Activated T-cell treated with anti-CD3 and anti-CD28 coated beads, Interleukin-2, amount 50 U/mL, for 24 hours (primary cell): ENCODE measurements at places on chromosomes 4 and X.

GRCh38 chr4:80336582-80336981, 1.1 kb downstream of the CFAP299 start:
- H3K36me3 ChIP-seq = no peaks in the 10 kb centered on the region
- H3K27me3 ChIP-seq = peaks cover 25% of the 10 kb centered on the region
- DNase-seq = no peak
- H3K4me1 ChIP-seq = peaks cover 12% of the 10 kb centered on the region
- peak overlapping the region; percentile 81 for H3K4me3 ChIP-seq
- H3K27ac ChIP-seq = no peak overlapping the region

DNA sequence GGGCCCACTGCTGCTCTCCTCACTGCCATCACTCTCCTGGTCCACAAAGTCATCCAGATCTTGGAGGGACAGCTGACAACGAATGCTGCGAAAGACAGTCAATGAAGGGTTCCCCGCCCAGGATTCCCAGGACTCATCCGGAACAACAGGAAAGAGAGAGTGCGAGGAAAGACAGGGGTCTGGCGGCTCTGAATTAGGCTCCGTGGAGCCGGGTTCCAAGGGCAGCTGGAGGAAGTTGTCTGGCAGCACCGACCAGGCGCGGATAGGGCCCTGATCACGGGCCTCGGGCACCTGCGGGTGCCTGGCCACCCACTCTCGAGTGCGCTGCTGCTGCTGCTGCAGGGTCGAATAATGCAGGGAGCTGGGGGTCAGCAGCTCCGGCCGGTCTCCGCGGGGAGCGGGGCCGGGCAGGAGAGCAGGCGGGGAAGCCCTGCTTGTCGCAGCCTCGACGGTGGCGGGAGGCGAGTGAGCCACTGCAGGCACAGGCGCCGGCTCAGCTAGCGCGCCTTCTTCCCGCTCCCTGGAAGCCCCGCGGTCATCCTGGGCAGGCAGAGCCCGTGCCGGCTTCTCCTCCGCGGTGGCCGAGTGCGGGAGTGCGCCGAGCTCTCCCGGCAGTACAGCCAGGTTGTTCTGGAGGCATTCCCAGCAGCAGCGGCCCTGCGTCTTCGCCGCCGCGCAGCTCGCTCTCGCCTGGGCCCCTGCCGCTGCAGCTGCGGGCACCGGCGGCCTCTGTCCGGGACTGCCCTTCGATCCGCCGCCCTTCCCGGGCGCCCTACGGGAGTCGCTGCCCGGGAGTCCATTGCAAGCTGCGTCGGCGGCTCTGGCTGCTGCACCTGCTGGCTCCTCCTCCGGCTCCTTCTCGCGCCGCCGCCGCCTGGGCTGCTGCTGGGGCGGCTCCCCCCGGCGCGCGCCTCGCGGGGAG, 1.1 kb downstream of the SOWAHB start:
- H3K36me3 ChIP-seq = no peaks in the 10 kb centered on the region
- DNase-seq = peak; percentile 57
- H3K27ac ChIP-seq = no peak overlapping the region
- no peak overlapping the region for H3K4me3 ChIP-seq
- H3K27me3 ChIP-seq = peaks cover 62% of the 10 kb centered on the region
- H3K4me1 ChIP-seq = peaks cover 10% of the 10 kb centered on the region

GRCh38 chr4:102564399-102565059, 63.4 kb downstream of the NFKB1 start:
- H3K36me3 ChIP-seq = peaks cover 92% of the 10 kb centered on the region
- peaks cover 84% of the 10 kb centered on the region for H3K4me1 ChIP-seq
- H3K4me3 ChIP-seq = peak overlapping the region; percentile 0
- no peak for DNase-seq
- no peaks in the 10 kb centered on the region for H3K27me3 ChIP-seq
- peak overlapping the region; percentile 93 for H3K27ac ChIP-seq

DNA sequence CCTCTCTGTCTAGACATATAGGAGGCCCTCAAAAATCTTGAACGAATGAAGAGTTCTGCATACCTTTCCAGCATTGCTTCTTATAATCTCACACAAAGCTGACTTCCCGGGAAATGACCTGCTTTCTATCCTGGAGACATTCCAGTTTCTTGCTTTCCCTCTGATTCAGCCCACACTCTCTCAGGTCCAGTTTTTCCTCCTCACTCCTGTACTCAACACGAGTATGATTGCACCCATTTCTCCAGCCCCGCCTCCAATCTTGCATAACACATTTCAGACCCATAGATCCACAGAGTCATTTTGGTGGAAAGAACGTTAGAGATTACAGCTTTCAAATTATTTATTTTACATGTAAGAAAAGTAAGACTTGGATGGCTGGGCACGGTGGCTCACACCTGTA, 127.5 kb upstream of the TLR3 start:
- no peak overlapping the region for H3K27ac ChIP-seq
- H3K4me3 ChIP-seq = no peak overlapping the region
- no peaks in the 10 kb centered on the region for H3K4me1 ChIP-seq
- H3K27me3 ChIP-seq = peaks cover 9% of the 10 kb centered on the region
- no peak for DNase-seq

- peaks cover 59% of the 10 kb centered on the region for H3K27me3 ChIP-seq
- H3K4me1 ChIP-seq = no peaks in the 10 kb centered on the region
- DNase-seq = no peak
- no peak overlapping the region for H3K27ac ChIP-seq
- no peak overlapping the region for H3K4me3 ChIP-seq
Observed at GRCh38 chrX:11555759-11556158, 110.0 kb downstream of the ARHGAP6 start.

DNA sequence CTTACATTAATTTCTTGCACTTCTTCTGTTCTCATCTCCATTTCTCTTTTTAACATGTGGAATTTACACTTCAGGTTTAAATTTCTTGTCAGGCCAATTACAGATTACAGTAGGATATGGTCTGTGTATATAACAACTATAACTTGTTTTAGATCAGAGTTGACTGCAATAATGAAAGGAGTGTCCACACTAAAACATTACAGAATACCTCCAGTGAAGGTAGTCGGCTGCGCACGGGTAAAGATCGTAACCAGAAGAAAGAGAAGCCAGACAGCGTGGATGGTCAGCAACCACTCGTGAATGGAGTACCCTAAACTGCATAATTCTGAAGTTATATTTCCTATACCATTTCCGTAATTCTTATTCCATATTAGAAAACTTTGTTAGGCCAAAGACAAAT, 32.6 kb upstream of the FMR1NB start:
- no peak overlapping the region for H3K4me3 ChIP-seq
- DNase-seq = no peak
- H3K27me3 ChIP-seq = peaks cover 6% of the 10 kb centered on the region
- H3K4me1 ChIP-seq = no peaks in the 10 kb centered on the region
- H3K27ac ChIP-seq = no peak overlapping the region

DNA sequence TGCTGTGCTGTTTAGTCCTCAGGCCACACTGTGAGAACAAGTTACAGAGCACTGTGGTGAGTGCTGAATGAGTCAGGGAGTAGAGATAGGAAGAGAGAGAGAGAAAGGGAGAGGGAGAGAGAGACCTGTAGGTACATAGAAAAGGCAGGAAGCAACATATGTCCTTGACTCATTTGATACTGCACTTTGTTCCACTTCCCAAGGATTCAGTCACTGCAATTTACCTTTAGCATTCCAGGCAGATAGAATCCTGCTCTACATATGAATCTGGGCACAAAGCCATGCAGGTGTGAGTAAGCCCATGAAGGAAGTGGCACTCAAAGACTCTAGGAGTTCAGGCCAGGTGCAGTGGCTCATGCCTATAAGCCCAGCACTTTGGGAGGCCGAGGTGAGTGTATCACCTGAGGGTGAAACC, 1.0 kb upstream of the DAPP1 start:
- H3K36me3 ChIP-seq = peaks cover 20% of the 10 kb centered on the region
- peak overlapping the region; percentile 92 for H3K27ac ChIP-seq
- H3K4me3 ChIP-seq = peak overlapping the region; percentile 85
- DNase-seq = no peak
- H3K4me1 ChIP-seq = peaks cover 74% of the 10 kb centered on the region

DNA sequence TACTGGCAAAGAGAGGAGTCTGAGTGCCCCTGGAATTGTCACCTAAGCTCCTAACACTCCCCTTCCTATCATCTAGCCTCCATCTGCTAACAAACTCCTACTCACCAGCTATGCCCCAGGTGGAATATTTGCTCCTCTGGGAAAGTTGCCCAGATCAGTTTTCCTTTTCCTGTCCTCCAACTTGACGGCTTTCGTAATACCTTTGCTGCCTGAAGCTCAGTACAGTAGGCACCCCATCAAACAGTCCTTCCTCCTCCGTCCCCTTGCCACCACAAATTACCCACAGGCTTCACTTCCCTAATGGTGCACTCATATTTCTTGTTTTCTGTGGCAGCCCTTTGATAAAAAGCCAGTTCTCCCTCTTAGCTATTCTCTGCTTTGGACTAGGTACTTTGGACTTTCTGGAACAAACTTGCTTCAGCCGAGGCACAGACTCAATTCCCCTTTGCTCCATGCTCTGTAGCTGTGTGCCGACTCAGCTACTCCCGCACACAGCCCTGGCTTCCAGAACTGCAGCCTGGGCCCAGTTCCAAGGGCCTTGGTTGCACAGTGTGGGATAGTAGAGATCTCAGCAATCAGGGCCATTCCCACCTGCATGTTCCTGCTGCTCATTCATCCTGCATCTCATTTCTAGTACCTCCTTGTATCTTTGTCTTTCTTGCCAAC, 605.1 kb downstream of the BCOR start:
- no peak overlapping the region for H3K4me3 ChIP-seq
- no peak overlapping the region for H3K27ac ChIP-seq
- H3K4me1 ChIP-seq = peaks cover 36% of the 10 kb centered on the region
- no peaks in the 10 kb centered on the region for H3K36me3 ChIP-seq
- H3K27me3 ChIP-seq = peaks cover 42% of the 10 kb centered on the region

- no peak overlapping the region for H3K27ac ChIP-seq
- H3K4me1 ChIP-seq = no peaks in the 10 kb centered on the region
- no peak for DNase-seq
- no peak overlapping the region for H3K4me3 ChIP-seq
Observed at GRCh38 chrX:118239178-118239870, 106.6 kb upstream of the WDR44 start.

DNA sequence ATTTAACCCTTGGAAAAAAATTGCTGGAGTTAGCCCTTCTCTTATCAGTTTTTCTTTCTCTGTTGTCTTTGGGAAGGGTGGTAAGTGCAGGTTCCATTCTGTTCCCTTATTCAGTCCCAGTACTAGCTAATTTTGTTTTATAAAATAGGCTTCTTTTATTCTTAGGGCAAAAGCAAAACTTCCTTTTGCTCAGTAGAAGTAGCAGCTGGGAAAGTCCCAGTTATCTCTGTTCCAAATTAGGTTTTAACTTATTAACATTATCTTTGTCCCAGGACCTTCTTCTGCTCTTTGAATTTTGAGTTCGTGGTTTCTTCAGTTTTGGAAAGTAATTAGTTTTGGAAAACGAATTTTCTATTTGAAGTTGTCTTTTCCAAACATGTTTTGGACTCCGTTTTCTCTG, 61.1 kb downstream of the BANK1 start:
- DNase-seq = no peak
- no peaks in the 10 kb centered on the region for H3K4me1 ChIP-seq

DNA sequence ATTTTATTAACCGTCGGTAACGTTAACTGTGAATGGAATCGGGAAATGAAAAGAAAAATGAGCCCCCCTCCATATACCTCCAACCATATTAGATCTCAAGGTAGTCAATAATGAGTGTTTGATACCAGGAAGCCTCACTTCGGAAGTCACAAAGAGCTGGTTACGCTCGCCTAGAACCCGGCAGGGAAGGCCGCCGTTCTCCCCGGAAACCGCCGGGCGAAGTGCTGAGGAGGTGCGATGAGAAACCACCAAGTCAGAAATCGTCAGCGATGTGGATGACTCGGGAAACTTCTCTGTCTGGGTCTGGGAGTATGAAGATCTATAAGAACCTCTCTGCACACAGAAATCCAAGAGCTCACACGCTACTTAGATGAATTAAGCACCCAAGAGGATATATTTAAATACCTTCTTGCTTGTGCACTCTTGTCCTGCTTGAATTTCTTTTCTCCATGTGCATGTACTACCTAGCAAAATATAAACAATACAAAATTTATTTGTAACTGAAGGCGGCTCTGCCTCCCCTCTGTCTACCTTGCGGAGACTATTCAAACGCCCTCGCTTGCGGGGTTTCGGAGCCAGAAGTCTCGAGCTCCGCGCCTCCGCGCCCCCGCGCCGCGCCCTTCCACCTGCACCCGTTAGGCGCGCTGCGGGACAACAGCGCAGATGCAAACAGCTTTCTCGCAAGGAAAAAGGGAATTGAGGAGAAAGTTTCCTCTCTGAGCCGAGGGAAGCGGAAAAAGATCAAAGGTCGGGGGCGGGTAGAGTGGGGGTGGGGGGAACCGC, 17.8 kb downstream of the NKX6-1 start:
- H3K27me3 ChIP-seq = peaks cover 86% of the 10 kb centered on the region
- no peaks in the 10 kb centered on the region for H3K36me3 ChIP-seq
- H3K27ac ChIP-seq = no peak overlapping the region
- H3K4me3 ChIP-seq = no peak overlapping the region
- H3K4me1 ChIP-seq = peaks cover 11% of the 10 kb centered on the region
- no peak for DNase-seq

DNA sequence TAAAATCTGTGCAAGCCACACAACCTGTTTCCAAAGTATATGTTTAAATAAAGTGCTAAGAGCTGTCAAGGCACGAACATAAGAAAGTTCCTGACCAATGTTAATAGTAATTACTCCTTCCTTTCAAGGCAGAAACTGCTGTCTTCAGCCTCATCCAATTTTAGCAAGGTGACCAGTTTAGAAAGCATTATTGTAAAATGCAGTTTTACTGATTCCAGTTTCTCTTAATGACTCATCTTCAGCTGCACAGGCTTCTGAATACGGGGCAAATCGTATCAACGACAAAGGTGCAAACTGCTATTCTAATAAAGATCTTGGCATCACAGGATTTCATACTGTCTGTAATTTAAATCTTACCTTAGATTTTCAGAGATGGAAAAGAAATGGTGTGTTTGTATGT, 87.5 kb downstream of the PPP3CA start:
- H3K4me3 ChIP-seq = no peak overlapping the region
- DNase-seq = no peak

DNA sequence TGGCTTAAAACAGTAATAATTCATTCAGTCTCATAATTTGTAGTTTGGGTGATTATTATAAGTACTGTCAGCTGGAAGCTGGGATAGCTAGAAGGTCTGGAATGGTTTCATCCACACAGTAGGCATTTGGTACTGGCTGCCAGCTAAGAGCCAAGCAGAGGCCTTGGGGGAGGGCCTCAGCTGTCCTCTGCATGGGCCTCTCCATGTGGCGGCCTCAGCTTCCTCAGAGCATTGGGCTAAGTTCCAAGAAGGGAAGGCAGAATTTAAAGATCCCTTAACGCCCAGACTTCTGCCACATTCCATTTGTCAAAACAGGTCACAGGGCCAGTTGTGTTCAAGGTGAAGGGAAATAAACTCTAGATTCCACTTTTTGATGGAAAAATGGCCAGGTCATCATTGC, 93.3 kb downstream of the NEUROG2 start:
- DNase-seq = no peak
- no peaks in the 10 kb centered on the region for H3K27me3 ChIP-seq
- no peaks in the 10 kb centered on the region for H3K4me1 ChIP-seq
- H3K36me3 ChIP-seq = peaks cover 13% of the 10 kb centered on the region
- H3K27ac ChIP-seq = no peak overlapping the region
- no peak overlapping the region for H3K4me3 ChIP-seq
